ENCODE measurements at places on chromosomes 12 and 14.

DNA sequence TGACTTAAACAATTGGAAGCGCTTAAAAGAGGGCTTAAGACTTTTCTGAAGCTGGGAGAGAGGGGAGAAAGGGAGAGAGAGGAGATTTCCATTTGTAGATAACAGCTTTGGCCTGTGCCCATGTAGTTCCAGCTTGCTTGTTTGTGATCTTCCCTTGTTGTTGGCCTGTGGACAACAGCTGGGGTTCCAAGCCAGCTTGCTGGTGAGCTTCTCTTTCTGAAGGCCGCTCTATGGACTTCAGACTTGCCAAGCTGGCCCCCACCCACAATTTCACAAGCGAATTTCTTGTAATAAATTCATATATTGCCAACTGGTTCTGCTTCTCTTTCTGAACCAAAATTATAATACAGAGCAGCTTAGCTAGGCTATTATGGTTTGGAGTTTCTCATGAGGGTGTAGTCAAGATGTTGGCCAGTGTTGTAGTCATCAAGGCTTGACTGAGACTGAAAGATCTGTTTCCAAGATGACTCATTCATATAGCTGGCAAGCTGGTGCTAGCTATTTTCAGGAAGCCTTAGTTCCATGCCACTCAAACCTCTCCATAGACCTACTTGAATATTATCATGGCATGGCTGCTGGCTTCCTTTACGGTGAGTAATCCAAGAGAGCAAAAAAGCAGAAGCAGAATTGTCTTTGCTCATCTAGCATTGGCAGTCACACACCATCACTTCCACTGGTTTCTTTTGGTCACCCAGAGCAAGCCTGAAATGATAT is 89.4 kb downstream of the ATP23 start:
- DNase-seq = no peak

GRCh38 chr12:43807386-43807785 is 1.3 kb upstream of the TWF1 start:
- peak; percentile 72 for DNase-seq

DNA sequence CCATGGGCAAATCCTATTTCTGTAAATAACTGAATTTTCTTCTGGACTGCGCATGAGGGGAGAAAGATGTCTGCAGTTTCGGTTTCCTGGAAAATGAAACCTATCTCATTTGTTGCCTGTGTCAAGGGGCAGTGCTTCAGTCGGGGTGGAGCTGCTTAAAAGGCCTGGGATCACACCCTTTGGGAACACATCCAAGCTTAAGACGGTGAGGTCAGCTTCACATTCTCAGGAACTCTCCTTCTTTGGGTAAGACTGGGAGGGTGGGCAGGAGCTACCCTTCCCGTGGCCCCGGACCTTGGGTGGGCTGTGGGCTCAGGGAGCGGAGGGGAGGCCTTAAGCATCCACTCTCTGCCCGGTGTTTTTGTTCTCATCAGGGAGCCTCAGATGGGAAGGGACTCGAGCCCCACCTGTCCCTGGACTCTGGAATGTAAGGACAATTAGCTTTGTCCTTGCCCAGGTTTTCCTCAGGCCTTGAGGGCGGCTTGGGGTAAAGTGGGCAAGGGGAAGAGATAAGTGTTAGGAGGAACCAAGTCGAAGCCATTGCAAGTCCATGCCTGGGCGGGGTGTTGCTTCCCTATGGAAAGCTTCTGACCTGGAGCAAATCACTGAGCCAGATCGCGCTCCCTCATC is at the start of gene IFI27:
Gene IFI27, plus strand, starts transcription at position 185 of the 630 bp plus-strand sequence.
- peak; percentile 74 for DNase-seq

DNA sequence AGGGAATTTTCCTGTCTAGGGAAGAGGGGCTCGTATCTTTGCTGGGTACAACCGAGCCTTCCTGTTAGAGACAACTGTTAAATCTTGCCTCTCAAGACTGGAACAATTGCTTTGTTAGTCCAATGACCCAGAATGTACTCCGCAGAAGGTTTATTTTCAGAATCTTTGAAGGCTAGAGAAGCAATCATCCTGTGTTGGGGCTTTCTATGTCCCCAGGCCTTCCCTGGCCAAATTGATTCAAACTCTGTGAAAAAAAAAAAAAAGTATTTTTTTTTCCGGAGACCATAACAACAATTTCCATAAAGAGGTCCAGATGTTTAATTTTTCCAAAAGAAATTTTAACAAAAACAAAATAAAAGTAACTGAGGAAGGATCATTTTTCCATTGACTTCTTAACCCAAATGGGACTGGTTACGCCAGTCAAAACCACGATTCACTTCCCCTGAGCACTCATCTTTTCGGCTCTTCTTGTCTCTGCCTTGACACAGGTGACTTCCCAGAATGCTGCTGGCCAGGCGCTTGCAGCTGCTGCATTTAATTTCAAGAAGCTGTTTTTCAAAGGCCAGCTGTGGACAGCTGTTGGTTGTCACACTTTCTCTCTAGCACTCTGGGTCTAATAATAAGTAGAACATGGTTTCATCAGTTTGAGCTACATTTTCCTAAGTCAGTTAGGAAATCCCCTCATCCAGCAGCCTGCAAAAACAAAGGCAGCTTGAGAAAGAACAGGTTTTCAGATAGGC is 81.6 kb upstream of the MANSC4 start:
- no peak for DNase-seq

GRCh38 chr12:53308276-53308675 is 8.8 kb downstream of the MYG1 start:
- no peak for DNase-seq

Measured in inflammatory macrophage treated with lipopolysaccharide for 4 hours (primary cell).